Iris pigment epithelial cell (primary cell): ENCODE measurements at places on chromosomes 5 and 9.

DNA sequence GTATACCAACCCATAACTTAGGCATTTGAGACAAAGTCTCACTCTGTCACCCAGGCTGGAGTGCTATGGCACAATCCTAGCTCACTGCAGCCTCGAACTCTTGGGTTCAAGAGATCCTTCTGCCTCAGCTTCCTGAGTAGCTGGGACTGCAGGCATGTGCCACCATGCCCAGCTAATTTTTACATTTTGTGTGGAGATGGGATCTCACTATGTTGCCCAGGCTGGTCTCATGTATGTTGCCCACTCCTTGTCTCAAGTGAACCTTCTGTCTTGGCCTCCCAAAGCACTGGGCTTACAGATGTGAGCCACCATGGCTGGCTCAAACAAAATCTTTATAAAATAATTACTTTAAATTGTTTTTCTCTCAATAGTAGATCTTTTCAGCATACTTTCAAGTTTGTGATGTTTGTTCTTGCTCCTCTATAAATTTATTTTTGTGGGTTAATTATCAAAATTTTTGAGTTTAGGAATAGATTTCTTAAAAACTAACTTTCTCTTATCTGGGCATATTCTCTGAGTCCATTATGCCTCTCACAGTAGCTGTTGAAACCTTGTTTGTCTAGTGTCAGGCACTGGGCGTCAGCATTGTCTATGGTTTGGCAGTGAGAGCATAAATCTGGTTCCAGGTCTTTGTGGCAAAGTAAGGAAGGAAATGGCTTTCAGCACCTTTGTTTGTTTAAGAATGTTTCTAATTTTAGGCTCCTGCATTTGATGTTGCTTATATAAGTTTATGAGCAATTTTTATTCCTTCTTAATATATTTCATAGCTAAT lies 38.7 kb downstream of the NLN start:
- DNase-seq: peak; percentile 59

- DNase-seq: no peak
Observed at GRCh38 chr9:6194934-6195333, 20.7 kb upstream of the IL33 start.

GRCh38 chr9:38065369-38066075 lies 3.5 kb downstream of the SHB start:
- DNase-seq: no peak

DNA sequence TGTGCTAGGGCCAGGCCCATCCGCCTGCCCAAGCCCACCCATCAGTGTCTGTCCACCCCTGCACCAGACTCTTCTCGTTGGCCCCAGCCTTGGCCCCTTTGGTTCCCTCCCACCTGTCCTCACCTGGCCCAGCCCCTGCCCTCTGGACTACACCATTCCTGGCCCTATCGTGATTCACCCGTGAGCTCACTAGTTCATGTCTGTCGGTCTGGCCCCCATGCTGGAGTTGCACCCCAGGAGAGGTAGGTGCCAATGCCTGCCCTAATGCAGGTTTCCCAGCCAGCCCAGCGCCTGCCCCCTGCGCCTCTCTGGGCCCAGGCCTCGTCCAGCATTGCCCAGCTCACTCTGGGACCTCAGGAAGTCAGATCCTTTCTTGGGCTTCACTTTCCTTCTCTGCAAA lies 115.4 kb upstream of the LMX1B start:
- DNase-seq: no peak

GRCh38 chr9:99031319-99031718 lies 73.6 kb upstream of the TGFBR1 start:
- no peak for DNase-seq

- DNase-seq: no peak
Observed at GRCh38 chr5:136560126-136560525, 194.8 kb upstream of the TRPC7 start.

DNA sequence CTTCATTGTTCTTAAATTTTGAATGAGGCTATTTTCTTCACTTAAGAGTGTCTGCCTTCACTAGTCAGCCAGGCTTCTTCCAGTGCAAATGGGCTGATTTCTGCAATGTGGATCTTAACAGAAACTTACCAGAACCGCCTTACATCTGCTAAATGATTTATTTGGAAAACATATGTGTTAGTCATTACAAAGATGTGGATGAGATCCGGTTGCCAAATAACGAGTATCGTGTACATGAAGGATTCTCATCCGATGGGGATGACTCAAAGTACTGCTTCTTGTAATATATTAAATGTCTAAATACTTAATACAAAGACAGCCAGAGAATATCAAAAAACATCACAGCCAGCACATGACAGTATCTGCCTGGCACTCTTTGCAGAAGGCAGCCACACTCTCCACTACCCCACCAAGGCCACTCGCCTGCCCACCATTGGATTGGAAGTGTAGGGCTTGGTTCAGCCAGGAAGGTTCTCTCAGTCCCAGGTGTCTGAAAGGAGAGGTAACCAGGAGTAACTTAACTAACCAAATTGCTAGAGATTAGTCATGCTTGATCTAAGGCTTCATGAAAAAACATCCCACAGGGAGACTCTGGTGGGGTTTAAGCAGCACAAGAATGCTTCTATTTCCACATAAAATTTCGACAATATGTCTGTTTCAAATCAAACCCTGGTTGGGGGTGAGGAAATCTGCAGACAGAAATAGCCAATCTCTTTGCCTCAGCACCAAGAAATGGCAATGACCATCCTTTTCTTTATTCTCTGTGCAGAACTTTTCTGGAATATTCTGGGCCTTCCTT lies 174.8 kb downstream of the GADD45G start:
- no peak for DNase-seq

- peak; percentile 63 for DNase-seq
Observed at GRCh38 chr9:131419026-131419614, 25.2 kb downstream of the PRRC2B start.

- DNase-seq: peak; percentile 98
Observed at GRCh38 chr9:100111235-100111634, 12.2 kb downstream of the INVS start.

DNA sequence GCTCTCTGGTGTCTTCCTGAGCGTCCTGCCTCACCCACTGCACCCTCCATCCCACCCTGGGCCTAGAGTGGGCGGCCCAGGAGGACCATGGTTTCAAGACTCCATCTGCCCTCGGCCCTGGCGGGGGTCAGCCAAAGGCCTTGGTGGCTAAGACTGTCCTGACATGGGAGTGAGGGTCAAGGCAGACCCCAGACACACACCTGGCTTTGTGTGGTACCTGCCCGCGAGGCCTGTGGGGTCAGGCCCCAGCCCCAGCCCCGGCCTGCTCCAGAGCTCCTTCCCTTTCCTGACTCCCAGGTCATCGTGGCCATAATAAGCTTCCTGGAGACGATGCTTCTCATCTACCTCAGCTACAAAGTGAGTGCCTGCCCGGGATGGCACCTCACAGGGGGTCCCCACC lies 54.6 kb downstream of the KCNT1 start:
- DNase-seq: no peak

GRCh38 chr9:107154291-107154690 lies 128.8 kb upstream of the RAD23B start:
- DNase-seq: no peak

- DNase-seq: no peak
Observed at GRCh38 chr5:180642779-180643178, 6.6 kb downstream of the FLT4 start.

DNA sequence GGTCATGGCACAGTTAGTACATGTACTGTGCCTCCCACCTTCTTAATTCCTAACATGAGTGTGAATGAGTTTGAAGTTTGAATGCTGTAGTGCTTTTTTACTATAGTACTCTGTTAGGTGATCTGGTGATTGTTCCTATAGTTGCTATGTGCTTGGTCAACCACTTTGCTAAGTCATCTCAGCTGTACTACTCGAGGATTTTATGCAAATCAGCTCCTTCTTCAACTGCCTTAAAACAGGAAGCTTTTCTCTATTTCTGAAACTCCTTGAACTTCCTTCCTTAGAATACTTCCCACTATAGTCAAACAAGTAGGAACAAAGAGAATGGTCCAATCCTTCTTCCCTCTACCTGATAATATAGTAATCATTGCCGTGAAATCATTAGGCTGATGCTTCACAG lies 219.6 kb downstream of the CTNND2 start:
- no peak for DNase-seq

DNA sequence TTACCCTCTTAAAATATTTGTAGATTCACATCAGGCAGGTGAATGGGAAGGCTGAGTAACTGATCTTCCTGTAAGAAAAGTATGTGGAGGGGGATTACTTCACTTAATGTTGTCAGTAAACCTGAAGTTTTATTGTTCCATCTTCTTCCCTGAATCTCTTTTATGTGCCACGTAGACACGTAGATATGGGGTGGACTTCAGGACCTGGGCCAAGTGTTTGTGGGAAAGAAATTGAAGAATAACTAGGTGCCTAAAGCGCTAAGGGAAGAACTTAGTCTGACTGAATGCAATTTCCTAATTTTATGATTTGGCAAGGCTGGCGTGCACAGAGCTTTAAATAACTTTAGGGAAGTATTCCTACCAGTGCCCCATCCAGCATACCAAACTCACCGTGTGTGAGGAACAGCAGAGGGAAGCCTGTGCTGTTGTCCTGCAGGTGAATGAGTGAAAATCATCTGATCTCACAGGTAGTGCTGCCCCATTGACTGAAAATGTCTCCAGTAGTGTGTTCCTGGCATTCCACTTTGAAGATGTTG lies 323.4 kb downstream of the KDM4C start:
- DNase-seq: no peak

GRCh38 chr9:20043461-20043860 lies 254.6 kb upstream of the SLC24A2 start:
- DNase-seq: no peak

- DNase-seq: no peak
Observed at GRCh38 chr9:115016344-115016743, 86.0 kb upstream of the TNFSF8 start.

DNA sequence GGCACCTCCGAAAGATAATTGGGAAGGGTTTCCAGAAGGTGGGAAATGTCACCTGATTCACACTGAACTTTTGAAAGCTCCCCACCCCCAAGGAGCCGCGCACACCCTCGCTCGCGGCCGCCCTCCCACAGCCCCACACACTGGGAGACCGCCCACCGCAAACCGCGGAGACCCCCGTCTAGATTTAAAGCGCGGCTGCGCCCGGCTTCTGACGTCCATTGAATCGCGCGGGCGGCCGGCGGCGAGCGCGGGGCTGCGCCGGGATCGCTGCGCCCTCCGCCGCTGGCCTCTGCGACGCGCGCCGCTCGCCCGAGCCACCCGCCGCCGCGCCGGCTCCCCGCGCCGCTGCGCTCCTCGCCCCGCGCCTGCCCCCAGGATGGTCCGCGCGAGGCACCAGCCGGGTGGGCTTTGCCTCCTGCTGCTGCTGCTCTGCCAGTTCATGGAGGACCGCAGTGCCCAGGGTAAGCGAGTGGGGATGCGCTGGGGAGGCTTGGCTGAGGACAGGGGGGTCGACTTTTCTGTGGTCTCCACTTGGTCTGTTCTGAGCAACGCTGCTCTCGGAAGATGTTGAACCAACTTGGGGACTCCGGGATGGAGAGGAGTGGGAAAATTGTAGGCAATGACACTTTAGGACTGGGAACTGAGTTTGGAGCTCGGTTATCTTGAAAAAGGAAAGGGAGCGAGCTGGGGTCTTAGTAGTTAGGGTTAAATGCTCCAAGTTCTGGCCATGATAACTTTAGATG lies at the start of gene FST:
FST (plus strand) TSS at position 214 of the 743 bp plus-strand sequence; CDS start at position 377, 163 bp downstream.
- DNase-seq: peak; percentile 36

DNA sequence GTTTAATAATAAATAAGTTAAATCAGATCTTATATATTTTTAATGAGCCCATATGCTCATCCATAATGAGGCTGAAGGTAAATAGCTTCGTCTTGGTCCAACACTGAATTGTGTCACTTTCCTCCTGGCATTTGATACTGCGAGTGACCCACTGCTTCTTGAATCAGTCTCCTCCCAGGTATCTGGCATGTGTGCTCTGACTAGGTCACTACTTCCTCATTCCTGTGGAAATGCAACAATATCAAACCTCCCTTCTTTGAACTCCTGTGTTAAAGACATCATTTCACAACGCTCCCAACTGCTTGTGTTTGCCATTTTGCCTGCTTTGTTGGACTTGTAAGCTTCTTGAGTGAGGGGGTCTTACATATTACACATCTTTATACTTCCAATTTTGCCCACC lies 157.7 kb downstream of the SLC24A2 start:
- DNase-seq: no peak

GRCh38 chr5:159913048-159913447 lies 3.2 kb upstream of the ADRA1B start:
- peak; percentile 94 for DNase-seq

- no peak for DNase-seq
Observed at GRCh38 chr9:132324425-132324824, 30.4 kb downstream of the SETX start.
